ENCODE measurements at places on chromosomes 5 and 9.

DNA sequence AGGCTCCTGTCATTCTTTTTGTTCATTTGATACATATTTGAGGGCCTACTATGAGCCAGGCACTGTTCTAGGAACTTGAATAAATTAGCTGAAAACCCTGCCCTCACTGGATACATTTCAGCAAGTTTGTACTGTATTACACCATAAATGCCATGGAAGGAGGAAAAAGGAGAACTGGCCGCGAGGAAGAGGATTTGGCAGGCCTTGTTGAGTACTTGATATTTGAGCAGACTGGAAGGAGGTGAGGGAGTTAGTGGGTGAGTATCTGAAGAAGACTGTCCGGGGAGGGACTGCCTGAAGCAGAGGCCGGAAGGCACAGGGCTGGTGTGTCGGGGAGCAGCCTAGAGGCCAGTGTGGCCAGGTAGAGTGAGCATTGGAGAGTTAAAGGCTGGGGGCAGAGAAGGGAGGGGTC is 4.5 kb downstream of the SNX30 start:
- no peak for DNase-seq

- DNase-seq = no peak
Measured at GRCh38 chr9:97906236-97906831, 16.0 kb downstream of the TRMO start.

GRCh38 chr5:142295084-142295758 is 29.6 kb downstream of the SPRY4 start:
- no peak for DNase-seq

DNA sequence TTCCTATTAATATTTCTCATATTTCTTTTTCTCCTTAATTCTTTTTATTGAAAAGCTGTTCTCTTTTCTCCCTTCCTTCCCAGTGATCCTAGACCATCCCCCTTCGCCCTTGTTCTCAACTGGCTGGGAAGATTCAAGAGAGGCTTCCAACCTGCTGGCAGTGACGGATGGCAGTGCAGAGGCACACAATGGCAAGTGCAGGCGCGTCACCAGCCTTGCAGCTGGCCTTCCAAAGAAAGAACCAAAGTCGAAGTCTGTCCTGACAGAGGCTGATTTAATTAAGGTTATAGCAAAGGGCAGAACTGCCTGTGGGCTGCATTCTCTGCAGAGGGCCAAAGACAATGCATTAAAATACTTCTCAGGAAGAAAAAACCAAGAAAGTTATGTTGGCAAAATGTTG is 7.4 kb downstream of the CEMIP2 start:
- DNase-seq = no peak

- DNase-seq = no peak
Measured at GRCh38 chr5:172293054-172293744, 9.6 kb upstream of the UBTD2 start.

GRCh38 chr5:76210946-76211345 is 127.8 kb downstream of the SV2C start:
- no peak for DNase-seq

DNA sequence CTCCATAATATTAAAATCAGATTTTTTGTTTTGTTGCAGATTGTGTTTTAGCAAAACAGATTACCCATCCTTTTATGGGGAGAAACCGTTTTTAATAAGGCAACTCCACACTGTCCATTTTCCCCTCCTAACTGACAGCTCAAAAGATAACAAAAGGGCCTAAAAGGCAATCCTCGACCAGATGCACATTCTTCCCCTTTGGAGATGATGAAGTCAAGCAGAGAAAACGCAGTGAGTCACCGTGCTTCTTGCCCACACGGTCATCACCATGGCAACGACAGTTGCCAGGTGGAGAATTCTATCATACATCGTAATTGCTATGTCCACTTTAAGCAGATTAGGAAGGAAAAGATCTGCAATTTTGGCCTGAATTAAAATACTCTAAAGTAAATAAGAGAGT is 96.4 kb downstream of the DIRAS2 start:
- DNase-seq = peak; percentile 39

DNA sequence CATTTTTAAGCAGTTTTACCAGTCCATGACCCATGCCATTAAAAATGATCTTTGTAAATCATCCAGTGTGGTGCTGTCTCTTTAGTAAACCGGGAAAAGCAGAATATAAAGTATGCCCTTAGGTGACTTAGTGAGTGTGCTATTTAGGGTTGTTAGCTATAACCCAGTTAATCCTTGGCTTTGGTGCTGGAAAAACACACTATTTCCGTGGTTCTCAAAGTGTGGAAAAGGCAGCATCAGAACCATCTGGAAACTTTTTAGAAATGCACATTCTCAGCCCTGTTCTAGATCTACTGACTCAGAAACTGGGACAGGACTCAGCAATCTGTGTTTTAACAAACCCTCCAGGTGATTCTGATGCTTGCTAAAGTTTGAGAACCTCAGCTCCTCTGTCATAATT is 123.6 kb upstream of the ZNF608 start:
- DNase-seq = no peak

DNA sequence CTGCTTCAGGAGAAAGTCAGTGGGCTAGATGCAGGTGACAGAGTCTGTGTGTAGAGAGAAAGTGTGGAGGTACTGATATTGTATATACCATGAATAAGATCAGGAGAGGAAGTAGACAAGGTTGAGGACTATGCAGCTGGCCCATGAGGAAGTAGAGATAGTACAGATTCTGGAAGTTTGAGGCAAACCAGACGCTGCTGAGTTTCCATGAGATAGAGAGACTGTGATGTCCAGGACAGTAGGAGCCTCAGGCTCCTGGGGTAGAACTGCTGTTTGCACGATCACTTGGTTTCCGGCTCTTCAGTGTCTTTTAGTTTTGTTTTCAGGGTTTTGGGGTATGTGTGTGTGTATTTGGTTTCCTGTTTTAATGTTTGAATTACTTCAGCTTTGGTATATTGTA is 13.6 kb downstream of the OTULINL start:
- DNase-seq = no peak

GRCh38 chr5:407801-408268 is 35.1 kb upstream of the EXOC3 start:
- DNase-seq = no peak

- no peak for DNase-seq
Measured at GRCh38 chr5:134530301-134531077, 5.0 kb downstream of the JADE2 start.

GRCh38 chr5:30605693-30606268 is 587.7 kb upstream of the CDH6 start:
- no peak for DNase-seq

- no peak for DNase-seq
Measured at GRCh38 chr9:90773617-90774016, 28.0 kb upstream of the SYK start.

GRCh38 chr9:92561374-92562330 is 25.9 kb upstream of the ECM2 start:
- no peak for DNase-seq

GRCh38 chr9:37949576-37949975 is 45.6 kb upstream of the SLC25A51 start:
- no peak for DNase-seq

GRCh38 chr5:81525690-81526089 is 131.8 kb upstream of the ACOT12 start:
- DNase-seq = no peak

DNA sequence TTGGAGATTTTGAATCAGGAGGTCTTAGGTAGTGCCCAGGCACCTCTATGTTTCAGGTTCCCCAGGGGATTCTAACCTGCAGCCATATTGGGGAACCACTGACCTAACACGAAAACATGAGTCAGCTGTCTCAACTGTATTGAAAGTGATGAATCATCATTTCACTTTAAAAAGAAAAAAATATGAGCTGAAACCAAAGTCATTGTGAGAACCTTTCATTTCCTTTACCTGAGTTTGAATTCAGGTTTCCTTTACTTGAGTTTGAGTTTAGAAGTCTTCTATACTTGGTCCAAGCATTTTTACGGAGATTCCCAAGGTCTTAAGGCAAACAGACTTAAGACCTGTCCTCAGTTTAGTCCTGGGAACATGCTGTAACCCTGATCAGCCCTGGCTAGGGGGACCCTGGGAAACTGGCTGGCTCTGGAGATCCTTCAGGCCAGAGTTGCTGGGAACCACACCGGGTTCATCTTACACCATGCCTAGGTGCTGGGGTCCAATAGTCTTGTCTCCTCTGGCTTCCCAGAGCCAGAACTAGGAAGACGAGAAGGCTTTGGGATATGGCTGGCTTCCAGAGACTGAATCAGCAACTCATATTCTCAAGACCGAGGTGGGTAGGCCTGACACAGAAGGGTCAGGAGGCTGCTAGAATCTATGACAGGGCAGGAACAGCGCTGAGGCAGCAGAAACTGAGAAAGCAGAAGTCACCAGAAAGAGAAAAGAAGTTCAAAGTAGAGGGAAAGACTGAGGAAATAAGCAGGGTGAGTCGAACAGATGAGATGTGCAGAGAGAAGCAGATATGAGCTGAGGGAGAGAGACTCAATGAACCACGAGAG is 16.4 kb upstream of the PDCD1LG2 start:
- DNase-seq = no peak

DNA sequence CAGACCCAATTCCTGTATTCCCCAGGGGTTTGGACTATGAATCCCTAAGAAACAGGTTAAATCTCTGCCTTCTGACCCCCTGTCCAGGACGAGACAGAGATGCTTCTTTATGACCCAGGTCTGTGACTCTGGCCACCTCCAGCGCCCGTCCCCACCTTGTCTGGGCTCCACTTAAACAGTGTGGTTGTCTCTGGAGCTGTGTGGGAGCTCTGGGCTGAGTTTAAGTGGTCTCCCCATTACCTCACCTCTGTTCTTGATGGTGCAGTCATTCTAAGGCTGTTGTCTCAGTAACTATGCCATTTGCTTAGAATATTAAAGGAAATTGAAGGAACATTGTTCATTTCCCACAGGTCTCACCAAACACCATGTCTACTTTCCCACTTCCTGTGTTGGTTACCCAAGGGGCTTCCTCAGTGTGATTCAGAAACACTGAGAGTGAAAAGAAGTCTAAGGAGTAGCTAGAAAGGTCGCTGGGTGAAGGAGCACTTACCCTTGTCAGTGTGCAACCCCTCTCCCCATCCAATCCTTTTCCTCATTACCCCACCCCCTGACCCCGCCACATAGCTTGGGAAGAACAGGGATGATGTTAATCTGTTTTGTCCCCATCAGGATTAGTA is 127.8 kb upstream of the CKMT2 start:
- no peak for DNase-seq

- no peak for DNase-seq
Measured at GRCh38 chr5:131096774-131097710, 68.0 kb downstream of the HINT1 start.

GRCh38 chr5:154712518-154713437 is 42.4 kb upstream of the LARP1 start:
- no peak for DNase-seq

GRCh38 chr5:80255431-80255810 is 427 bp downstream of the SERINC5 start:
- DNase-seq = no peak

DNA sequence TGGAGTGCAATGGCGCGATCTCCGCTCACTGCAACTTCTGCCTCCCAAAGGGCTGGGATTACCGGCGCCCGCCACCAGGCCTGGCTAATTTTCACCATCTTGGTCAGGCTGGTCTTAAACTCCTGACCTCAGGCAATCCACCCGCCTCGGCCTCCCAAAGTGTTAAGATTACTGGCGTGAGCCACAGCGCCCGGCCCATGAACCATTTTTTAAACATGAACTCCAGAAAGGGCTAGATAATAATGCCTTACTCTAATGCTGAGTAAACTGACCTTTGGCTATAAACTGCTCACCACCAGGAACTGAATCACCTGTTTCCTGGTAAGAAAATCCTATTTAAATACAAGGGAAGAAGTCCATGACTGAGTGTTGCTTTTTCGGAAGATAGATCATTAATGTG is 23.2 kb upstream of the DAB2 start:
- DNase-seq = no peak

DNA sequence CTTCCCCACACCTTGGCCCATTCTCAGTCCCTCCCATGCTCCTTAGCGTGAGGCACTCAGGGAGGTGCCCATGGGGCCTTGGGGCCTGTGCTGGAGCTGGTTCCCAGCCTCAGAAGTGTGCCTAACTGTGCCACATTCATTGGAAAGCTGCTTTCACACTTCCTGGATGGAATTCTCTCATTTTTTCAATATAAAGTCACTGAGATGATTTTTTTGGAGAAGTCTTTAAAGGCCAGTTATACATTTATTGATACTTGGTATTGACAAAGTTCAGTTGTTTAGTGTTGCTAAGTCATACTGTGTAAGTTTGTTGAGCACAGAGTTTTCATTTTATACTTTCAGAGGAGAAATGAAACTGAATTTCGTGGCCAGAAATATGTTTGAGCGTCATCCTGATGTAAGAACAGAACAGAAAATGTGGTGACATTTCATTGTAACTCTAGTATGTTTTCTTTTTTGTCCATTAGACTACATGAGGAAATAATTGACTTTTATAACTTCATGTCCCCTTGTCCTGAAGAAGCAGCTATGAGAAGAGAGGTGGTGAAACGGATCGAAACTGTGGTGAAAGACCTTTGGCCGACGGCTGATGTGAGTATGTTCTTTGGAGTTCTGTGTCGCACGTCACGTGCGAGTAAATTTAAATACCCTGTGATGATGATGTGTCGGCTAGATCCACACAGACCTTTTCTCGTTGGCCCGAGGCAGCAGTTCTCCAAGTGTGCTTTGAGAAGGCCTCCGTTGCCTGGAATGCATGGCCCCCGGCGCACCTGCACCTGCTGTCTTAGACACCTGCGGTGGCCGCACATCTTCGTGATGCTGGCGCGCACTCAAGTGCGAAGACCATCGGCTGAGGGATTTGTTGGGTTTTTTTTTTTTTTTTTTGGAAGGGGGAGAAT is 24.1 kb downstream of the TENT4A start:
- no peak for DNase-seq

DNA sequence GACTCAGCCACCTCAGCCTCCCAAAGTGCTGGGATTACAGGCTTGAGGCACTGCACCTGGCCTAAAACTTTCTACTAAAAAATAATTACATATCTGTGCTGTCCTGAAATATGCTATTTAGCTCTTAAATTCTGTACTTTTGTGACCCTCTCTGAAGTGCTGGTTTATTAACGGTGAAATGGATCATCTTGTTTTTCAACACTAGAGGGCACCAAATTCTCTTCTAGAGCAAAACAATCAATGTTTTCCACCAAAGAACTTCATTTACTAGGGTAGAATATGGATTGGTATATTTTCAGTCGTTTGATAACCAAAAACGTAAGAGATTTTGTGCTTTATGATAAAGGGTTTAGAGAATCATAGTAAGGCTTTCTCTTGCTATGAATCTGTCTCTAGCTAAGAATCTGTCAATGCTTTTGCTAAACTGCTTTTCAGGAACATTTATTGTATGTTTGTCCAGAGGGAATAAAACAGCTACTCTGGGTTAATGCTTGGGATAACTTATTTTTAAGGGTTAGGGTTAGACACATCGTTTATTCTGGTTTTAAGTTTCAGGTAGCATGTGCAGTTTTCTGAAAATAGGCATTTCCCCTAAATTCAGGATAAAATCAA is 63.6 kb downstream of the RNF180 start:
- no peak for DNase-seq

GRCh38 chr5:52710310-52710971 is 77.3 kb upstream of the ITGA1 start:
- DNase-seq = no peak
